ENCODE measurements at places on chromosomes 2 and 18. TPM values are rescaled to one million over a fixed set of nuclear protein-coding genes. Genes with fewer than 3 reads are reported as not detected.

SERPINB12 gene
- not detected for total RNA-seq

WBP1 gene
- total RNA-seq: 23.6 TPM

- no peak for DNase-seq
Measured at GRCh38 chr18:10907749-10908148, 241.6 kb downstream of the PIEZO2 start.

GRCh38 chr2:189862751-189863150 is 78.5 kb downstream of the PMS1 start:
- DNase-seq: no peak

DNA sequence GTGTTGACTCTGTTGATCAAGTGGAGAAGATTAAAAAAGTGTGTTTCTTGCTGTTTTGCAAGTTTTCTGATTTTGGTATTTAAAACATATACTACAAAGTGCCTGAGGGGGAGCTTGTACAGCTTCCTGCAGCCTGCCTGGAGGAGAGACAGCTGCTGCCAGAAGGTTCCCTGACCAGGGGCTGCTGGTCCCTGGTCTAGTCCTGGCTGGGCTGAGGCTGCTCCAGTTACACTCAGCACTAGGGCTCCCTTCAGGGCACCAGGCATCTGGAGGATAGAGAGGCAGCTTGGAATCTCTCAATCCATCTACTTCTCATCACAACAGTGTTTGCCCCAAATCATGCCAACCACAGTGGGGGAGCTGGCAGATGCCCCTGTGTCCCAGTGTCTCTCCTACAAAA is 4.8 kb downstream of the MC2R start:
- DNase-seq: no peak

DNA sequence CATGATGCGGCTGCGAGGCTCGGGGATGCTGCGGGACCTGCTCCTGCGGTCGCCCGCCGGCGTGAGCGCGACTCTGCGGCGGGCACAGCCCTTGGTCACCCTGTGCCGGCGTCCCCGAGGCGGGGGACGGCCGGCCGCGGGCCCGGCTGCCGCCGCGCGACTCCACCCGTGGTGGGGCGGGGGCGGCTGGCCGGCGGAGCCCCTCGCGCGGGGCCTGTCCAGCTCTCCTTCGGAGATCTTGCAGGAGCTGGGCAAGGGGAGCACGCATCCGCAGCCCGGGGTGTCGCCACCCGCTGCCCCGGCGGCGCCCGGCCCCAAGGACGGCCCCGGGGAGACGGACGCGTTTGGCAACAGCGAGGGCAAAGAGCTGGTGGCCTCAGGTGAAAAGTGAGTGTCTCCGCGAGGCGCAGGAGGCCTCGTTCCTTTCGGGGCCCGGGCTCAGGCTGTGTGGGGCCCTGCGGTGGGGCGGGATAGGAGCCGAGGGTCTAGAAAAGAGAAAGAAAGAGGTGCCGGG is 520 bp downstream of the GLS start:
- DNase-seq: no peak

DNA sequence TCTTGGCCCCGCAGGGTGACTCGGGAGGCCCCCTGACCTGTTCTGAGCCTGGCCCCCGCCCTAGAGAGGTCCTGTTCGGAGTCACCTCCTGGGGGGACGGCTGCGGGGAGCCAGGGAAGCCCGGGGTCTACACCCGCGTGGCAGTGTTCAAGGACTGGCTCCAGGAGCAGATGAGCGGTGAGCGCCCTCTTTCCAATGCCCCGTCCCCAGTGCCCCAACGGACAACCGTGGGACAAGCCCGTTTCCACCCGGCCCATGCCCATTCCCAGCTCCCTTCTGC is 2.6 kb upstream of the CHRND start:
- DNase-seq: no peak

DNA sequence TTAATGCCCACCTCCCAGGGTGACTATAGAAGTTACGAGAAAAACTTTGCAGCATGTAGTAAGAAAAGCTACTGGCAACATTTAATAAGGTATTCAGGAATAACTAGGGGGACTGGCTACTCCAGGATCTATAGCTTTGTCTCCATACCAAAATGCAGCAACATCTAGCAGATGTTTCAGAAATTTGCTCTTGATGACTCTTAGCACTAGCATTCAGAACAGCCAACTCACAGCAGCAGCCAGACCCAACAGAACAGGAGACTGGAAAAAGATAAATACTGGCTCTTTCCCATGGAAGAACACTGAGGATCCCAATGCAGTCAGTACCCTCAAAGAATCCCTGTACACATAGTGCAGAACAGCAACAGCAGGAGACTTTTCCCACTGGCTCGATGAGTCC is 105.0 kb downstream of the PRKRA start:
- no peak for DNase-seq

DNA sequence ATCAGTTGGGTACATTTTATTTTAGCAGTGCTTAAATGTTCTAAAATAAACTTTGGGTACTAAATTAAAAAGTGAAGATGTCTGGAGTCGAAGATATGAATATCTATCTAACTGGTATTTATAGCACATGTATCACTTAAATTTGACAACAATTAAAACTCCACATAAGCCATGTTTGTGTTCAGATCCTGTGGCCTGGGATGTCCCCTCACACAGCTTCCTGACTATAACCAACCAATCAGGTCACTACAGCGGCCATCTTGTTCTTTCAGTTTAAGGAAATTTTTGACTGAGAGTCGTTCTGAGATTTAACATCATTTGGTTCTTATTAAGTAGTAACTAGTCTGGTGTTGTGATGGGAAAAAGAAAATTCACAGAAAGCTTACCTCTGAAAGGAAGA is 170.7 kb upstream of the NRP2 start:
- no peak for DNase-seq

- no peak for DNase-seq
Measured at GRCh38 chr2:178199334-178199733, 5.0 kb downstream of the OSBPL6 start.

- DNase-seq: no peak
Measured at GRCh38 chr2:46323730-46324129, 26.5 kb downstream of the EPAS1 start.

DNA sequence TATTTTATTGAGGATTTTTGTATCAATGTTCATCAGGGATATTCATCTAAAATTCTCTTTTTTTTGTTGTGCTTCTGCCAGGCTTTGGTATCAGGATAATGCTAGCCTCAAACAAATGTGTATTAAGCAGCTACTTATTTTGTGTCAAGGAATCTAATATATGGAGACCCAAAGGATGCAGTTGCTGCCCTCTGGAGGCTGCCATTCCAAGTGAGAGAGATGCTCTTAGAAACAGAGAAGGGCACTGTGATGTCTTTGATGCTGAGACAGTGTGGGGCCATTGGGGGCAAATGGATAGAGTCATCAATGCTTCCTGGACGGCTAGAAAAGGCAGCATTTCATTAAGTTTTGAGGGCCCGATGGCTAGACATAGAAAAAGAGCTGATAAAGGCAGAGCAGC is 292.6 kb downstream of the SETBP1 start:
- DNase-seq: no peak

Measured in occipital lobe (tissue), 3 donors.